ENCODE measurements at places on chromosomes 5 and 9.

GRCh38 chr9:87119328-87119881 lies 172.1 kb upstream of the GAS1 start:
- DNase-seq, result no peak

DNA sequence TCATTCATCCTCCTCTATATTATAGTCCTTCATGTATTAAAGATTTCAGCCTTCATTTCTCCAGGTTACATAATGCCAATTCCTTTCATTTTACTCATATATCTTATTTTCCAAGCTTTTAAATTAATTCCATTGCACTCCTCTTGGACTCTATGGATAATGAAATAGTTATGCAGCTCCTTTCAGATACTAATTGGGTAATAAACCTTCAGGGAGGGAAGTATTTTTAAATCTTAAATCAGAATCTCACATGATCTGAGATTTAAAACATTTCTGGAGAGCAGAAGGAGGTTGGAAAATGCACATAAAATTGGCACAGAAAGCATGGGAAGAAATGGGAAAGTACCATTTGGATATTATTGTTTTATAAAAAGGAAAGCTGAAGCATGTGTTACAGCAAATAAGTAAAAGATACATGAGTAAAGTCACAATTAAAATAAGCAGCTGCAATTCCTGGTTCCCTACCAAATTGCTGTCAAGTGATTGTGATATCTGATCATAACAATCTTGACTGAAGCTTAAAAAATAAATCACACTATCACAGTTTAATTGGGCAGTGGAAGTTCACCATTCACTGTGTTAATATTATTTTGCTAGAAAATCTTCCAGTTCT lies 257.9 kb upstream of the NREP start:
- DNase-seq, result no peak

DNA sequence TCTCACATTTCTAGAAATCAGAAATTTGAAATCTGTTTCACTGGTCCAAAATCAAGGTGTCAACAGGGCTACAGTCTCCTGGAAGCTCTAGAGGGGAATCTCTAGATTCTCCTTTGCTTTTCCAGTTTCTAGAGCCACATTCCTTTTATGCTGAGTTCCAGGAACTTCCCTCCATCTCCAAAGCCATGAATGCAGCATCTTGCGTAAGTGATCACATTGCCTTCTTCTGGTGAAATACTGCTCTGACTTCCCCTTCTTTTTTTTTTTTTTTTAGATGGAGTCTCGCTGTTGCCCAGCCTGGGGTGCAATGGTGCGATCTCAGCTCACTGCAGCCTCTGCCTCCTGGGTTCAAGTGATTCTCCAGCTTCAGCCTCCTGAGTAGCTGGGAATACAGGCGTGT lies 23.8 kb downstream of the GDA start:
- DNase-seq, result no peak

DNA sequence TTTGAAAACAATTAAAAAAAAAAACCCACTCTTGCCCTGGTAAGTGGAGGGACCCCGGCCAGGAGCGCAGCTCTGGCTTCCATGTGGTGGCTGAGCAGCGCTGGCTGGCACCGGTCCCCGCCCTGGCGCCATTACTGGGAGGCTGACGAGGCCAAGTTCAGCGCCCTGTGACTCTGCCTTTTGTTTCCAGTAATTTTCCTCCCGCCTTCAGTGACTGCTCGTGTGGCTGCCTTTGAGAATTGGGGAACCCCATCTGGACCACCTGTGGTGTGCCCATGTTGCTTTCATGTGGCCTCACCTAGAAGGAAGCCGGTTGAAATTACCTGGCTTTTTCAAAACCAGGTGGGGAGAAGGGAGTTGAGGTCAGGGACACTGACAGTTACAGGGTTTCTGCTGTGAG lies 136.1 kb downstream of the GAPVD1 start:
- no peak for DNase-seq

DNA sequence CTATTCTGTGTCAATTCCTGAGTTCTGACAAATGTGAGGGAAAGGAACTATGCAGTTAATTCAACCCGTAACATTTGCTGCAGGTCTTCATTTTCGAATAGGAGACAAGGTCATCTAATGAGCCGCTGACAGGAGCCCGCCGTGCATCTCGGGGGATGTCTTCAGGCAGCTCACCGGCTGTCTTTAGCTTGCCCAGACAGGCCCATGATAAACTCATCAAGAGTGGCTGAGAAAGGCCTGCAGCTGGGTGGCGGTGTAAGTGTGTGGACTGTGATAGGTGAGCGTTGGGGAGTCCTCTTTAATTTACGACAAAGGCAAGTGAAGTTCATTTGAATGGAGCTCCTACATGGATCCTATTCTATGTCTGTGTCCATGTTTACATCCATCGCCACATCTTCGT lies 190.5 kb downstream of the ADCY2 start:
- no peak for DNase-seq

DNA sequence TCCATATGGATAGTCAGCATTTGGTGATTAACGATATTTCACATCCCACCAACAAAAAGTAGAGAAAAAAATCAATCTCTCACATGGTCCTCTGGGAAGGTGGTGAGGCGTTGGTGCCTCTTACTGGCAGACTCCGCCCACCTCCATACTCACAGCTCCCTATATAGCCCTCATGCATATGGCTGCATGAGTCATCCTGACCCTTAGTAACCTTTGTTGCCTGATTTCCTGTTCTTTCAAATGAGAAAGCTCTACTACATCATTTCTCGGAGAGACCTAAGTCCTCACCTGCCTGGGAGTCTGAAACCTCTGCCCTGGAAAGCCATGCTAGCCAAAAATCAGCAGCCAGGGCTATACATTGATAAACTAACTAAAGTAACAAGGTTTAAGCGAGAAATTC lies 33.3 kb upstream of the ABCA1 start:
- peak; percentile 35 for DNase-seq
